NCI-H1092 (cell line): ENCODE measurements at places on chromosomes 2 and 18.
A peak's percentile ranks its signal among the peaks of the same experiment; 100 is the strongest.

GRCh38 chr2:74375838-74376237 lies 4.3 kb downstream of the DCTN1 start:
- DNase-seq, result no peak

DNA sequence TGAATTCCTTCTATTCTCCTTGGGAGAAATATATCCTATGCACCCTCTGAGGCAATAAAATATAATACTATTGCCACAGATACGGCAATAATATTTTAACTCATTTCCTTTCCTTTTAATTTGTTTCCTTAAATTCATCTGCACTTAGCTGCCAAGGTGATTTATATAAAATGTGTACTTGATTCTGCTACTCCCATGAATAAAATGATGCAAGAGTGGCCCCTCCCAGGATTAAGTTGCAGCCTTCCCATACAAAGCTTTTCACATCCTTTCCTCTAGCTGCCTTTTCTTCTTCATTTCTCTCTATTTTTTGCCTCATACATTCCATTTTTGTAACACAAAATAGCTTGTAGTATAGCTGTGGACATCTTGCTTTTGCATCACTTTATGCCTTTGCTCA lies 464.1 kb upstream of the ZEB2 start:
- no peak for DNase-seq

GRCh38 chr2:64832936-64833335 lies 156.3 kb upstream of the SLC1A4 start:
- DNase-seq, result no peak

DNA sequence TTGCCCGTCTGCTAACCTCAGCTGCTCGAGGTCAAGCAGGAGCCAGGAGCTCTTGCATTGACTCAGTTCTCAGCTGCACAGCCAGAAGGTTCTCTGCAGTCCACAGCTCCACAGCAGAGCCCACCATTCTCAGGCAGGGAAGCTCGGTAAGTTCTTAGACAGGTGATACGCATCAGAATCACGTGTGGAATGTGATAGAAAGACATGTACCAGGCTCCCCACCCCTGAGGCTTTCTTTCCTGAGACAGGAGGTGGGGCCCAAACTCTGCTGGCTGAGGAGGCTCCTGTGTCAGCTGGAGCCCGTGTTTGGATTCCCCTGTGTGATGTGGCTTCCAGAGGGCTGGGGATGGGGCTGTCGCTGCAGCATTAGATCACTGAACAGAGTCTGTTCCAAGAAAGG lies 28.0 kb downstream of the DIPK1C start:
- DNase-seq, result no peak

- DNase-seq, result no peak
Measured at GRCh38 chr2:162175714-162176113, 23.7 kb upstream of the GCG start.

GRCh38 chr2:145190031-145190703 lies 670.2 kb upstream of the ZEB2 start:
- DNase-seq, result no peak

DNA sequence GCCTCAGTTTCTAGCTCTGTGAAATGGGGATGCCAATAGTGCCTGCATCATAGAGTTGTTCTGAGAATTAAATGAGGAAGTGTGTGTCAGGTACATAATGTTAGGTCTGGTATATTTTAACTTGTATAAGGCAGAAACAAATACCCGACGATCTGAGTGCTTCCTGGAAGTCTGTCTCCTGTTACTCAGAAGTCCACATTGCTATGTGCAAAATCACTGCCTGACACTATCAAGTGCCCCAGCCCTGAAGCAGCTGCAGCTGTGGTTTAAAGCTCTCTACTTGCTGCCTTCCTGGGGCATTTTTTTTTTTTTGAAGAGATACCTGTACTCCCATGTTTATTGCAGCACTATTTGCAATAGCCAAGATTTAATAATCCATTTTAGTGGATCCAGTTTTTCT lies 125.3 kb downstream of the SLC4A3 start:
- DNase-seq, result no peak

DNA sequence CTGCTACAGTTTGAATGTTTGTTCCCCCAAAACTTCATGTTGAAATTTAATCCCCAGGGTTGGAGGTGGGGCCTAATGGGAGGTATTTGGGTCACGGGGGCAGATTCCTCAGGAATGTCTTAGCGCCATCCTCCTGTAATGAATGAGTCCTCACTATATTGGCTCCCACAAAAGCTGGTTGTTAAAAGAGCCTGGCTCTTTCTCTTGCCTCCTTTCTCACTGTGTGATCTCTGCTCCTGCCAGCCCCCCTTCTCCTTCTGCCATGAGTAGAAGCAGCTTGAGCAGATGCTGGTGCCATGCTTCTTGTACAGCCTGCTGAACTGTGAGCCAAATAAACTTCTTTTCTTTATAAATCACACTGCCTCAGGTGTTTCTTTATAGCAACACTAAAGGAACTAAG lies 721.0 kb upstream of the PKDCC start:
- DNase-seq, result no peak

- no peak for DNase-seq
Measured at GRCh38 chr18:36419900-36420531, 122.5 kb downstream of the FHOD3 start.

DNA sequence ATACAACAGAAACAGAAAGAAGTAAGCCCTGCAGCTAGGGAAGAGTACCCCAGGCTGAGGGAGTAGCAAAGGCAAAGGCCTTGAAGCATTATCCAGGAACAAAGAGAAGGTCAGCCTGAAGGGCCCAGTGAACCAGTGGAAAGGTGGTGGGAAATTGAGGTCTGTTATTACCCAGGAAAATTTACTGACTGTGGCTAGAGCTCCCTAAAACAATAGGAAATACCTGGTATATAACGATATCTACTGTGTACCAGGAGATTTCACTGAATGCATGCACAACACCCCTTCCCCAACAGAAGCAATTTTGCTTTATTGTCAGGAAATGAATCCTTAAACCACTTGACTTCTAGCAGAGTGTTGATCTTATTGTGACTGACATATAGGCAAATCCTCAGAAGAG lies 365.3 kb downstream of the ERBB4 start:
- no peak for DNase-seq

DNA sequence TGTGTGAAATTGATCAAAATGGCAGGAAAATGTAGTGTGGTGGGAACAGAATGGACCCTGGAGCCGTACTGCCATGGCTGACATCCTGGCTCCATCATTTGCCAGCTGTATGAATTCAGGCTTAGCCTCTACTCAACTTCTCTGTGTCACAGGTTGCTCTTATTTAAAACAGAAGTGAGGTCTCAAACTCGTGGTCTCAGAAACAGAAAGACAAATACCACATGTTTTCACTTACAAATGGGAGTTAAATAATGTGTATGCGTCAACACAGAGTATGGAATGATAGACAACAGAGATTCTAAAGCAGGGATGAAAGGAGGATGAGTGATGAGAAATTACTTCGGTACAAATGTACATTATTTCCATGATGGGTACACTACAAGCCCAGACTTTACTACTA lies 227.4 kb downstream of the DCC start:
- no peak for DNase-seq

DNA sequence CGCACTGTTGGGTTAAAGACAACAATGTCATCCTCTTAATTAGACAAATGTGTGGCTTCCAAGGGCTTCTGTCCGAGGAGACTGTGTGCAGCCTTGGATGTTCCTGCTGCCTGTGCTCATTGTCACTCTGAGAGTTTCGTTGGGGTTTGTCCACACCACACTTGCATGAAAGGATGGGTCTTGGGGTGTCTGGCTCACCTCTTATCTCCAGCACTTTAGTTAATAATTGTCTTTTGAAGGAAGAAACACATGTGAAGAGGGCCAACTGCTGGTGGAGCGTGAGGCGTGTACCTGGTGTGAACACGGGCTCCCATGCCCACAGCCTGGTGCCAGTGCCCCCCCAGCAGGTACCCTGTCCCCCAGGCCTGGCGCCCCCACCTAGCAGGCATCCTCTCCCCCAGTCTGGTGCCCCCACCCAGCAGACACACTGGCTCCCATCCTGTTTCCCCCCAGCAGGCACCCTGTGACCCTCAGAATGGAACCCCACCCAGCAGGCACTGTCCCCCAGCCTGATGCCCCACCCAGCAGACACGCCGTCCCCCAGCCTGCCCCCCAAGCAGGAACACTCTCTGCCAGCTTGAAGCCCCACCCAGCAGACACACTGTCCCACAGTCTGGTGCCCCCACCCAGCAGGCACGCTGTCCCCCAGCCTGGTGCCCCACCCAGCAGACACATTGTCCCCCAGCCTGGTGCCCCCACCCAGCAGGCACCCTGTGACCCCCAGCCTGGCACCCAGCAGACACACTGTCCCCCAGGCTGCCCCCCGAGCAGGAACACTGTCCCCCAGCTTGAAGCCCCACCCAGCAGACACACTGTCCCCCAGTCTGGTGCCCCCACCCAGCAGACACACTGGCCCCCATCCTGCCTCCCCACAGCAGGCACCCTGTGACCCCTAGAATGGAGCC lies 96.3 kb upstream of the TMEM18 start:
- DNase-seq, result no peak

DNA sequence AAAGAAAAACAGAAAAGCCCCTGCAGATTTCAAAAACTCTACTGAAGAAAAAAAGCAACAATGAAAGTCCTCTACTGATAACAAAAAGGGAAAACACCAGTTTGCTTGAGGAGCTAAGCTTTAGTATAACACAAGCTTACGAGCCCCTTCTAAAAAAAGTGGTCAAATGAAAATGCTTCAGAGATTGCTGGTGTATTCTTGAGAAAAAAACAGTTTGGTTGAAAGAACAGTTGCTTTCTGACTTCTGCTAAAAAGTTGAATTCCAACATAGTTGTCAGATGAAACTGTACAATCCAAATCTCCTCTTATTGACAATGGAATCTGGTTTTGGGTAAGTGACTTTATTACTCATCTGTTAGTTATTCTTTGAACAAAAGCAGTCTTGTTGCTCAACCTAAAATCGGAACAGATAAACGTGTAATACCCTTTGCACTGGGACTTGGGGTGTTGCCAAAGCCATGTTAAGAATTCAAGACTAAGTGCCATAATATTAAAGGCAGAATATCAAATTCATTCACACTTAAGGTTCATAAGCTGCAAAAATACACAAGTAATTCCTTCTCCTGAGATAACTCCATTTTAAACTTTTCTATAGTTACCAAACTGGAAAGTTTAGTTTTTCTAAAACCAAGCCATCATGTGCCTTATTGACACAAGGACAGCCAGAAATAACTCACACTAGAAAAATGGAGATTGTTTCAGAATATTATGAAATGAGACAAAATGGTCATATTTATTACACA lies 45.3 kb upstream of the SPAG16 start:
- DNase-seq, result no peak

- DNase-seq, result no peak
Measured at GRCh38 chr18:39951142-39951720, 2003.8 kb upstream of the PIK3C3 start.

DNA sequence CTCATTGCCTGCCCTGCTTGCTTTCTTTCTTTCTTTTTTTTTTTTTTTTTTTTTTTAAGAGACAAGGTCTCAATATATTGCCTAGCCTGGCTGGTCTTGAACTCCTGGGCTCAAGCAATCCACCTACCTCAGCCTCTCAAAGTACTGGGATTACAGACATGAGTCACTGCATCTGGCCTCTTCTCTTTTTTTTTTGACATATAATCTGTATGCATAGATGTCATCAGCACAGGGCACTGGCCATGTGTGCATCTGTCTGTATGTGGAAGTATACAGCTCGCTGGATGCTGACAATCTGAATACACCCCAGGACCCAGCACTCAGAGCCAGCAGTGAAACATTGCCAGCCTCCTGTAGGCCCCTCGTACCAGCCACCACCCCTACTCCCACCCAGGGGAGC lies 49.5 kb downstream of the TFCP2L1 start:
- no peak for DNase-seq

GRCh38 chr2:220159738-220160137 lies 532.3 kb downstream of the SLC4A3 start:
- DNase-seq, result no peak

DNA sequence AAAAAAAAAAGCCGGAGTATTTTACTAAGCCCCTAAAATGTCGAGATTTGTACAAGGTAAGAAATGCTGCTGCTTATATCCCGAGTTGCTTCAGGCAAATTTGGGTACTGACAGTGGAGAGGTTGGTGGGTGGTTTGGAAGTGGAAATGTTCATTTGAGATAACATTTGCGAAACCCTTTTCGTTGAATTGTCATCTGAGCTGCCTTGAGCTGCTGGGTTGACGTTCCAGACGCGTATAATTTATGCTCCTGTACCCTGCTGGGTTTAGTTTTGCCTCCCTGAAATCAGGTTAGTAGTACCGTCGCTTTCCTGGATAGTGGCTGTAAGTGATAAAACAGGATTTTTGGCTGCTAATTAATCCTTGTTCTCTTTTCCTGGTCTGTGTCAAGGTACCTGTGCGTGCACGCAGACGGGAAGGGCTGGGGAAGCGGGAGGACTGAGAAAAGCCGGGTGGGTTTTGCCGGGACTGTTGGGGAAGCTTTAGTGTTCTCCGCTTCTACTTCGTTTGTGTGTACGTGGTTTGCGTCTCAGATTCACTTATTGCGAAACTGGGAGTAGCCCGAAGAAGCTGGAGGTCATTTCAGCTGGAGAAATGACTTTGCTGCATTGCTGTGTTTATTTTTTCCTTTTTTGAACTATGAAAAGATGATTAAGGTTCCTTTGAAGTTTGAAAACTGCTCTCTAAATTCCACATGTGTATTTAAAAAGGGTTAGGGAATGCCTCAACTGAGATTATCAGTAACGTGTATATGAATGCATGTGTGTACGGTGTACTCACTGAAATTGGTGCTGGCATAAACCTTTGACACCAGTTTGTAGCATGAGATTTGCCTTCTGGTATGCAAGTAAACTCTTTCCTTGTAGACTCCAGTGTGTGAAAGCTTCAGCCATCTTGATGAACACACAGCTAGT lies 709 bp downstream of the UGP2 start:
- DNase-seq, result peak; percentile 11

GRCh38 chr2:26540306-26540705 lies 62.4 kb upstream of the OTOF start:
- DNase-seq, result no peak

DNA sequence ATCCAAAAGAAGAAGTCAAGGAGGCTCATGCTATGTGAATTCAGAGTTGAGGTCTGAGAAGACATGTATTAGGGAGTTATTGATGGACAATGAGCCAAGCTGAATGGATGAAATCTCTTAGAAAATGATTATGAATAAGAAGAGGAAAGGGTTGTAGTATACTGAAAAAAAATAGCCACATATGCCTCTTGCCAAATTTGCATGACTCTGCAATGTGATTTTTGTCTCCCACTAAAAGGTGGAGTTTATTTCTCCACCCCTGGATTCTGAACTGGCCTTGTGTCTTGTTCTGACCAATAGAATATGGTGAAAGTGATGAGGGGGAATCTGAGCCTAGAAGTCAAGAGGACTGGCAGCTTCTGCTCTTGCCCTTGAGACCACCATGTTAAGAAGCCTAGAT lies 8.6 kb upstream of the ERICH2 start:
- no peak for DNase-seq

GRCh38 chr18:44564922-44565321 lies 115.8 kb upstream of the SETBP1 start:
- no peak for DNase-seq
